Left colon (tissue), 2 donors: ENCODE measurements at places on chromosomes 7 and 10. TPM values are rescaled to one million over a fixed set of nuclear protein-coding genes. Genes with fewer than 3 reads are reported as not detected.

PRKCQ gene
- total RNA-seq: 0.89 TPM

TFR2 gene
- total RNA-seq: 0.64 TPM

EPHB4 gene
- 39.3 TPM for total RNA-seq

HOXA4 gene
- 5.1 TPM for total RNA-seq

SPAG6 gene
- not detected for total RNA-seq

PVRIG gene
- not detected for total RNA-seq

SPDYE6 gene
- not detected for total RNA-seq

TBATA gene
- not detected for total RNA-seq

HACD1 gene
- 3.2 TPM for total RNA-seq

NXPH1 gene
- not detected for total RNA-seq

PNLIPRP1 gene
- total RNA-seq: 0.50 TPM

RTKN2 gene
- total RNA-seq: 1.1 TPM
